ENCODE measurements at places on chromosomes 7 and 10.

GRCh38 chr10:130378556-130379400, 242.6 kb downstream of the GLRX3 start:
- no peak for DNase-seq

- peak; percentile 90 for DNase-seq
These were observed 1.2 kb downstream of the VCL start for GRCh38 chr10:73998929-73999691.

DNA sequence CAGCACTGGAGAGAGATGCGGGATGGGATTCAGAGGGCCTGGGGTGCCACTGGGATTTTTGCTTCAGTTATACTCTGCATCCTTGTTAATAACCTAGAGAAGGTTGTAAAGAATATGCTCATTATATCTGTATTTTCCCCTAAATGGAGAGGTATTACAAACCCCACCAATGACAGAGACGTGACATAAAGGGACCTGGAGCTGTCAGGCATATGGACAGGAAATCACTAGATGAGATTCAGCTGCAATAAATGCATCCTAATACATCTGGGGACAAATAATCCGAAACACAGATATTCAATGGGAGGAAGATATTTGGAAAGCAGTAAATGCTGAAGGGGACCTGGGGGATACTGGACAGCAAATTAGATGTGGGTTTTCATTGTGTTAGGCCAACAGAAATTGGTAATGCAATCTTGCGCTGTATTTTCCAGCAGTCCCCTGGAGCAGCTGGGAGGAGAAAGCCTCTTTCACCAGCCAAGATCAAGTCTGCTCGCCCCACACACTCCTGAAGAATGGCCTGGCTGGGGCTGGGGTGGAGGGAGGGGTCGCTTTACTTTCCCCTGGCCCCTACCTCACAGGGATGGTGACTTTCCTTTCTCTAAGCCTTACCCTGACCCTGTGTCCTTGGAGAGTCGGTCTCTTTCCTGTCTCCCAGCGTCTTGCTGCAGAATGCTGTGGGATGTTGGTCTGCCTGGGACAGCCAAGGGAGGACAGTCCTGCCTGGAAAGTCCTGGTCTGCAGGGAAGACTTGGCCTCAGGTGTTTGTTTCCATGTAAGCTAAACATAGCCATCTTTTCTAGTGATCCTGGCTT, 653.8 kb downstream of the LRMDA start:
- no peak for DNase-seq

- no peak for DNase-seq
These were observed 61.7 kb upstream of the NXPH1 start for GRCh38 chr7:8371742-8372141.

DNA sequence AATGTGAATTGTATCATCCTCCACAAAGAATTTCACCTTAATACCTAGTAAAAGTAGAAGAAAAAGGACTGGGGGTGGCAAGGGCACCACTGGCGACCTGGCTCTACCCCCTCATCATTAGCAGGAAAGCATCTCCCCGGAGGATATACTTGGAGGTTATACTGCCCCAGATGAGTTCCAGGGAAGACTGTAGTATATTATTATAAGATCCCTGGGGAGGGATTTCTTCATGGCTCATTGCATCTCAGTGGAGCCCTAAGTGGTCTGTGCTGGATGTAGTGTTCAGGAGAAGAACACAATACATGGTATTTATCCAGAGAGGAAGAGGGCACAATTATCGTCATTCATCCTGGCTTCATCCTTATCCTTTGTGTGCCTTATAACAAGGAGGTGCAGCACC, 14.2 kb upstream of the DYNC1I1 start:
- DNase-seq = no peak

- DNase-seq = no peak
These were observed 2.4 kb downstream of the GATA3 start for GRCh38 chr10:8056871-8057331.

- peak; percentile 95 for DNase-seq
These were observed 59.4 kb downstream of the CDK14 start for GRCh38 chr7:90655566-90655965.

DNA sequence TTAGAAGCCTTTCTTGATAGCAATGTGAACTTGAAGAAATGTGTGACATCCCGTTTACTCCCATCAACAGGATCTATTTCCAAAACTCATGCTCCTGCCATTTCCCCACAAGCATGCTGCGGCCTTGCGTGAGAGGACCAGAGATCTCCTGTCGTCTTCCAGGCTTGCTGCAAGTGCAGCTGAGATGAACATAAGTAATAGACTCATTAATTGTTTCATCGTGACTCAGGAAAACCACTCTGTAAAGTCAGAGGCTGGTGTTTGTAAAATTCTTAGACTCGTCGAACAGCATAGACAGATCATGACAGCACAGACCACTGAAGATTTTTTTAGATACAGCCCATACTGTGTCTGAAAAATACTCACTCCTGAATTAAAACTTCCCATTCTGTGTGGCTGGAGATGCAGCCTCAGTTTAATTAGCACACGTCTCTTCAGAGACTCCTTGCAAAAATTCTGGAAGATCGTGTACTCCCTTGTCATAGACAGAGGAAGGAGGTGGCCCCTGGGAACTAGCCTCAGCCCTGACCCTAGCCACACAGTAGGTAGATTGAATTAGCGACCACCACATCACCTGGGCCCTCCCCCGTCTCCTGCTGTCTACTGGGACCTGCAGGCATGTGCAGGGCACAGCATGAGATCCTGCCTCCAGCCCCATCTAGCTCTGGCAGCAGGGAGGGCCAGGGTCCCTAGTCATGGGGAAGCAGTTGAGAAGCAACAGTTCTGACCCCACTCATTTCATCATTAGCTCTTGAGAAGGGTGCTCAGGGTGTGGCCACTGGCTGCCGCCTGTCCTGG, 226.0 kb downstream of the CELF2 start:
- DNase-seq = peak; percentile 20

- peak; percentile 6 for DNase-seq
These were observed 28.2 kb upstream of the BMS1 start for GRCh38 chr10:42754155-42755027.

DNA sequence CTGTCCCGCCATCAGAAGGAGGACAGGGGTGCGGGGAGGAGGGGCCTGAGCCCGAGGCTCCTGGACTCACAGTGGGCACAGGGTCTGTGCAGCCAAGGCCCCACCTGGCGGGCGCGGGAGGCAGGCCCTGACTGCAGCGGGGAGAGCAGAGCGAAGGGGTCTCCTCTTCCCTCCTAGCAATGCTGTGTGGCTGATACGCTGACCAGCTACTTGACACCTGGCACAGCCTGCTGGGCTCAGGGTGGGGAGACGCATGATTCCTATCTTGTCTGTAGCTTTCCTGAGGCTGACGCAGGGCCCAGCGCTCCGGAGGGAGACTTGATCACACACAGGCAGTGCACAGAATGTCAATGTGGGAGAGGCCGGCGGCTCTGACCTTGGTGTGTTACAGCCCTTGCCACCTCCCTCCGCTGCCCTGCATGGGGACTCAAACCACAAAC, 174.9 kb downstream of the ELFN1 start:
- DNase-seq = no peak

DNA sequence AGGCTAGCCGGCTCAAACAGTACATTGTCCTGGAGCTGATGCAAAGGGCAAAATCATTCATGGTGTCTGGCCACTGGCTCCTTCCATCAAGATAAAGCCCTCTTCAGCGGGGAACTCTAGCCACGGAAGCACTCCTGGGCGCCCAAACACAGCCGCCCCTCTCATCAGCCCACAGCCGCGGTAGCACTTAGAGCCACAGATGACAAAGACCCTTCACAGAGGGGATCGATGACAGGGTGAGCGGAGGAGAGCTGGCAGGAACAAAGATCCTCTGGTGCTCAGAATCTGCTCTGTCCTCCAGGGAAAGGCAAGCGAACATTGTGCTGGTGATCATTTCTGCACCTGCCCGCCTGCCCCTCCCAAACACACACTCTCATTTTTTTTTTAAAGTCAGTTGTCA, 222.2 kb upstream of the NRP1 start:
- no peak for DNase-seq

DNA sequence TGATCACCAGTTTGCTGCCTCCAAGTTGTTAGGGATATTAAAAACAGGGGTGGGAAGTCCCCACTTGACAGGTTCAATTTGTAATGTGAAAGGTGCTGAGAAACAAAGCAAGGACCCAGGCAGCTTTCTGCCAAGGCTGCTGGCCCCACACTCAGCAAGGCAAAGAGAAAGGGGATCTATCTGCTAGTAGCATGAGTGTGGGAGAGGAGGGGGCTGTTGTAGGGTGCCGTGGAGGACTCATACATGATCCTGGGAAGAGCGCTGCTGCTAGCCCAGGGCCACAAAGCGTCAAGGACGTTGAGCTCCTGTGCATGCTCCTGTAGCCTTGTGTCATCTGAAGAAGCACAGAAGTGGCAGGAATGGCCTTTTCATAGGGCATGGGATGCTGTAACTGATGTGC, 96.5 kb upstream of the INSYN2A start:
- no peak for DNase-seq

GRCh38 chr10:129940617-129941198, 23.4 kb downstream of the EBF3 start:
- DNase-seq = no peak

GRCh38 chr7:12653518-12653917, 33.9 kb upstream of the ARL4A start:
- DNase-seq = peak; percentile 48

GRCh38 chr7:21356616-21357015, 71.3 kb upstream of the SP4 start:
- DNase-seq = no peak

- no peak for DNase-seq
These were observed 363.2 kb downstream of the REEP3 start for GRCh38 chr10:63884426-63884825.

DNA sequence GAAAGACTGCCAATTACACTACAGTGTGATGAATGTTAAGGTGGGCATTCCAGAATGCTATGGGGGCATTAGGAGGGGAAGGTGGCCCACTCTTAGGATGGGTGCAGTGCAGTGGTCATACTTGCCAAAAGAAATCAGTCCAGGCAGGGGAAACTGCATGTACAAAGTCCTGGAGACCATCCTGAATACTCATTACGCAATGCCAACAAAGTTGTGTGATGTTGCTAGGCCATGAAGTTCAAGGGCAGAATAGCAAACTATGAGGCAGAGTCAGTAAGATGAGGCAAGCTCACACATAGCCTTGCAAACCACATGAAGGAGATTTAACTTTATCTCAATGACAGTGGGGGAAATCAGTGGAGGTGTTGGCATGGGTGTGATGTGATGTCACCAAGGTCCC, 49.8 kb upstream of the SLC35B4 start:
- DNase-seq = no peak

Measured in astrocyte of the spinal cord (primary cell).